ENCODE measurements at places on chromosomes 2 and 18.

GRCh38 chr2:70513738-70514137 is 39.9 kb downstream of the TGFA start:
- DNase-seq = no peak

DNA sequence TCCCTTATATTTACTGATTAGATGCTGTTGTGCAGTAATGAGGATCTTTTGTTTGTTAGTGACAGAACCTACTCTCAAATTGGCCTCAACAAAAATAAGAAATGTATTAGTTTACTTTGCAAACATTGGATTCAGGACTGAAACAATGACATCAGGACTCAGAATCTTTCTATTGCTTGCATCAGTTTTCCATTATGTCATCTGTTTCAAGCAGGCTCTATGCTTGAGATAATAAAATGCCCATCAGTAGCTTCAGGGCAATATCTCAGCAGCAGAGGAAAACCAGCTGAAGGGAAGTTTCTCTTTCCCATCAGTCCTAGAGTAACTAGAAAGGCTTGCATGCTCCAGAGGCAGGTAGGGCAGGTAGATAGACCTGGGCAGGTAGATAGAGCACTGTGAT is 375.5 kb upstream of the SLC8A1 start:
- no peak for DNase-seq

GRCh38 chr2:40321016-40321623 is 130.8 kb downstream of the SLC8A1 start:
- DNase-seq = no peak

DNA sequence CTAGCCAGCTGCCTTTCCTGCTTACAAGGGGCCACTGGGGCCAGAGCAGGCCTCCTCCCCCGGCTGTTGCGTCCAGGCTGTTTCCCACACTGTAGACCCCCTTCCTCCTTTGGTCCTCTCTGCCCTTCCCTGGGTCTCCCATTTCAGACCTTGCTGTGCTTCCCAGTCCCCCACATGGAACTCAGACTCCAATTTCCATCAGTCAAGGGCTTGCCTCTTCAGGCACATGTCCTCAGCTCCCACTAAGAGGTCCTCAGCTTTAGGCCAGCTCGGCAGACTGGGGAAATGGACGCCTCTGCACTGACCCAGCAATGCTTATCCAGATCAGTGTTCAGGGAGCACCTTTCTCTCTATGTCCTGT is 98.0 kb upstream of the BZW1 start:
- DNase-seq = no peak

- DNase-seq = no peak
Measured at GRCh38 chr2:173942861-173943523, 22.2 kb downstream of the SP3 start.
